HAP-1 (cell line): ENCODE measurements at places on chromosomes 4 and X.

DNA sequence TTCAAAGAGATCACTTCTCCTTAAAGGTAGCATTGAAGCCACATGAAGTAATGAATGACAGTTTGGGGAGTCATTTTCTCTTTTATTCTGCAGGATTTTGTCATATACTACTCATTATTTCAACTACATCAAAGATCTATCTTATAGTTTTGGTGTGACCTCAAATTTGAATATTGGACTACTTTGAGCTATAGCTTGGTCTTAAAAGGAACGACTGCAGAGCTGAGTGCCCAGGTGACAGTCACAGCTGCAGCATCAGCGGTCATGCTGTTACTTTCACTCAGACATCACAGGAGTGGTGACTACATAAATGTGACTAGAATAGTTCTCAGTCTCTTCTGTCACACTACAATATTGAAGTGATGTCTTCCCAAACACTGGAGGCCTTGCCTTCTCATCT lies 10.7 kb upstream of the SPCS3 start:
- DNase-seq, result no peak

GRCh38 chr4:128793859-128794672 lies 15.4 kb upstream of the JADE1 start:
- DNase-seq, result no peak

DNA sequence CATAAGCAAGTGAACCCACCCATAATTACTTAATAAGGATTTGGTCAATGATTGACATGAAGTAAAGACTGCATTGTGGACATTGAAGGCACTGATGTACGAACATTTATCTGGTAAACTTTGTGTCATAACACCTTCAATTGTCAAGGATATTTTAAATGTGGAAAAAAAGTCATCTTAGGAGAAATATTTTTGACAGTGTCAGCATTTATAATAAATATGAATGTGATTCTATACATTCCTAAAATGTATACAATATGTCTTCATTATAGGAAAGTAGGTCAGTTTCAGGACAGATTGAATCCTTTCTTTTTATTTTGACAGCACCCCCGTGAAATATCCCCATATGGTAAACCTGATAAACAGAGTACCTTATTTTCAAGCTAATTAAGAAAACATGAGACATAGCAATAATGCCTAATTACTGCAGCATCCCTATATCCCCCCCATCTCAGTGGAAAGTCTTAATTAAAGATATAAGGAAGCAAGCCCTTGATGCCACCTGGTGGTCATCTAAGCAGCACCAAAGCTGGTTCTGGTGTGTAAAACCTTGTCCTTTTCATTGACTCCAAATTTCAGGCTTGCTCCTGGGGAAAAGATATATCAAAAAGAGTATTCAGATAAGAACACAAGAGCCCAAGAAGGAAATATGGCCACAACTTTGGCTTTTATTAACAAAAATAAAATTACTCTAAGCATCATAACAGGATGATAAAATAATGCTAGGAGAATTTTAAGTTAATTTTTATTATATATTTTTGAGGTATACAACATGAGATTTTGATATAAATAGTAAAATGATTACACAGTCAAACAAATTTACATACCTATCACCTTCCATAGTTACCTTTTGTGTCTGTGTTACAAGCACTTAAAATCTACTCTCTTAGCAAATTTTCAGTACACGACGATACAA lies 379.7 kb downstream of the TLL1 start:
- no peak for DNase-seq

- DNase-seq, result no peak
These were observed 74.0 kb upstream of the NUDT6 start for GRCh38 chr4:122996350-122996749.

GRCh38 chrX:39629001-39629400 lies 468.8 kb downstream of the BCOR start:
- DNase-seq, result no peak
